HepG2 (cell line): ENCODE measurements at places on chromosomes 2 and 18.

- DNase-seq, result no peak
Measured at GRCh38 chr2:217950401-217950871, 52.4 kb downstream of the TNS1 start.

DNA sequence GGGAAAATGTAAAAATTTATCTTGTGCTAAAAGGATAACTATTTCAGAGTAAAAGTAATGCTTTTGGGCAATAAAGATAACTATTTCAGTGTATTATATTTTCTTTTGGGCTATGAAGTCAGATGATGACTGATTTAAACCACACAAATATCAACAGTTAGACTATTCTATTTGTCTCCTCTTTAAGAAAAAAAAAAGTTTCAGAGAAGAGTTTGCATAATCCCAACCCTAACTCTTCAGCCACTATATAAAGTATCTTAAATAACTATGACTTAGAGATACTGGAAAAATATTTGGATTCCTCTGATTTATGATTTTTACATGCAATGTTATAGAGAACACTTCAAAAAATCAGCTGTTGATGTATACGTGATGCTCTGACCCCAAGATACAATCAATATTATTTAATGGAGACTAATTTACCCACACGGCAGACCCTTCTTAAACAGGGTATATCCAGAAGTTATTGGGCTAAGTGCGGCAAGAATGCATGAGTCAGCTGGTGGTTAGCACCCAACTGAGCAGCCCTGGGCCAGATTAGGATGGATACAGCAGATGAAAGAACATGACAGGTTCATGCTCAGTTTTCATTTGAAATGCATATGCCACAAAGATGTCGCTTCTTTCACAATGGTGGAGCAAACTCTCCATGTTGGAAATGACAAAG is 279.0 kb downstream of the AFF3 start:
- no peak for DNase-seq

DNA sequence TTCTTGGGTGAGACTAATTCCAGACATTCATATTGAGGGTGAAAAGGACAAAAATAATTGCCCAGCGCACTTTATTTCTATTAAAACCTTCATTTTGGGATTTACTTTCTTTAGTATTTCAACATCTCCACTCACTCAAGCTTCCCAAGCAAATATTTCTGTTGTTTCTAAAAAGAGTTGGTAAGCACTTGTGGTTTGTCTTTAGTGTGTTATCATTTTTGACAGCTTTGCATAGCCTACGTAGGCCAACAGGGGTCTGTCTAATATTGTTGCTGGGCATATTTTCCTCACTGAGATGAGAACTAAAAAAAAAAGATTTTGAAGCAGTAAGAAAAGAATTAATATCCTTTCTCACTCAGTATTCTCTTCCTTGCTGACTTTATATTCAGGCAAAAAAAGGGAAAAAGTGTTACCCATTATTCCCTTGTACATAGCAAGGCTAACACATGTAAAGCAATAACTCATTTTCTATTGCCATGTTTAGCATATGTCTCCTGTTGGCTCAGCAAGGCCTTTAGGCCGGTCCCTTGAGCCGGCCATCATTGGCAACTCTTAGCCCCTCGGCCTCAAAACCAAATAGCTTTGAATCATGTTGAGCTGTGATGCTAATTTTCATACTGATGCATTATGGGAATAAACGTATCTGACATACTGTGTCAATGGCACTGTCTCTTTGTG is 494.2 kb downstream of the ARHGAP15 start:
- no peak for DNase-seq

DNA sequence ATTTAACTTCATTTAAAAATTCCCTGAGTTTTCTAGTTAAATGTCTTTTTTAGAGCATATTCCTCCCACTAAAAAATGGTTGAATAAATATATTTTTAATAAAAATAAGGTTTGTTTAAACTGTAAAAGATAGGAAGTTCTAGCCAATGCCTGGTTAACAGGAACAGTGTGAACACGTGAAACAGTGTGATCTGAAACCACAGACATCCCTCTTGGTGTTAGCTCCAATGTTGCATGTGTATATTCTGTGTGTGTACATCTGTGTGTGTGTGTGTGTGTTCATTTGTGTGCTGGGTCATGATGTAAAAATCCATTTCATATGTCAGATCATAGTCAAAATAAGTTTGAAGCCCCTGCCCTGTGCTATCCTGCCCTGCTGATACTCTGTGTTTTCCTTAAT is 6.1 kb upstream of the SOX11 start:
- no peak for DNase-seq

DNA sequence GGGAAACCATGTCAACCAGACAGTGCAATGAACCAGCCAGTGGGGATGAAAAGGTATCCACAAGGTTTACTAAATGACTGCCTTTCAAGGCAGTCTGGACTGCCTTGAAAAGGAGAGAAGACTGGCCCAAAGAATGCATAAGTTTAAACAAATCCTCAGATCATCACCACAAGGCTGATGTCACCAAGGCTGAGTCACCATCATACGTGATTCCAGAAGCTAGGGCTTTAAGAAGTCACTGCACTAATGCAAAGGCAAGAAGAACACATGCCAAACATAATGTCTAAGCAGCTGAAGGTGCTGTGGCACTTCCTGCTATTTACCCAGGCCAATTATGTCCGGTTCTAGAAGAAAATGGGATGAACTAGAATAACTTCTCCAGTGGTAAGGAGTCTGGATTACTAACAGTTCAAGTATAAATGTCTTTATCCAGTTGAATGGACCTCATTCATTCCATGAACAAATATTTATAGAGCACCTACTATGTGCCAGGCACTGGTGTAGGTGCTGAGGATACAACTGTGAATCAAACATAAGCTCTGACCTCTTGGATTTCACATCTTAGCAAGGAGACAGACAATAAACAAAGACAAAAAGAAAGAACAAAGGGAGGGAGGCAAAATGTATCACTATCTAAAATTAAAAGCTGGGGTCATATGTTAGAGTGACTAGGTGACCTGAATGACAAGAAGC is 37.6 kb upstream of the ONECUT2 start:
- DNase-seq, result no peak

GRCh38 chr2:143700865-143701264 is 571.6 kb downstream of the ARHGAP15 start:
- no peak for DNase-seq

- DNase-seq, result no peak
Measured at GRCh38 chr2:216829533-216829932, 30.3 kb downstream of the TNP1 start.

DNA sequence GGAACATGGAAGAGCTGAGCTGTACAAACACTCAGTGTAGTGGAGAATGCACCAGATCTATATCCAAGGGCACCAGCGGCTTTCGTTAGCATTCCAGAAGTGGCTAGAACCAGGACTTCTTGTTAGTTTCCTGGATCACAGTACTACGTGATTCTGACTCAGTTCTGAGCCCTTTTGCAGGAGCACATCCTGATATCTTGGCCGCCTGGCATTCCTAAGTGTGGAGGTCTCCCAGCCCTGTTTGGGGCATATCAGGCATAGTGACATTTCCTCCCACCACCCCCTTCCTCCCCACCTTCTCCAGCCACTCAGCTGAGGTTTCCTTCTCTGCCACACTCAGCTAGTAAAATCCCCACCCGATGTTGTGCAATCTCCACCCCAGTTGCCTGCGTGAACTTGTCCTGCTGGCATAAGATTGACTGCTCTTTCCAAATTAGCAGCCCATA is 63.4 kb downstream of the BMP10 start:
- no peak for DNase-seq

GRCh38 chr2:201275990-201276389 is 15.7 kb downstream of the CASP8 start:
- DNase-seq, result no peak

DNA sequence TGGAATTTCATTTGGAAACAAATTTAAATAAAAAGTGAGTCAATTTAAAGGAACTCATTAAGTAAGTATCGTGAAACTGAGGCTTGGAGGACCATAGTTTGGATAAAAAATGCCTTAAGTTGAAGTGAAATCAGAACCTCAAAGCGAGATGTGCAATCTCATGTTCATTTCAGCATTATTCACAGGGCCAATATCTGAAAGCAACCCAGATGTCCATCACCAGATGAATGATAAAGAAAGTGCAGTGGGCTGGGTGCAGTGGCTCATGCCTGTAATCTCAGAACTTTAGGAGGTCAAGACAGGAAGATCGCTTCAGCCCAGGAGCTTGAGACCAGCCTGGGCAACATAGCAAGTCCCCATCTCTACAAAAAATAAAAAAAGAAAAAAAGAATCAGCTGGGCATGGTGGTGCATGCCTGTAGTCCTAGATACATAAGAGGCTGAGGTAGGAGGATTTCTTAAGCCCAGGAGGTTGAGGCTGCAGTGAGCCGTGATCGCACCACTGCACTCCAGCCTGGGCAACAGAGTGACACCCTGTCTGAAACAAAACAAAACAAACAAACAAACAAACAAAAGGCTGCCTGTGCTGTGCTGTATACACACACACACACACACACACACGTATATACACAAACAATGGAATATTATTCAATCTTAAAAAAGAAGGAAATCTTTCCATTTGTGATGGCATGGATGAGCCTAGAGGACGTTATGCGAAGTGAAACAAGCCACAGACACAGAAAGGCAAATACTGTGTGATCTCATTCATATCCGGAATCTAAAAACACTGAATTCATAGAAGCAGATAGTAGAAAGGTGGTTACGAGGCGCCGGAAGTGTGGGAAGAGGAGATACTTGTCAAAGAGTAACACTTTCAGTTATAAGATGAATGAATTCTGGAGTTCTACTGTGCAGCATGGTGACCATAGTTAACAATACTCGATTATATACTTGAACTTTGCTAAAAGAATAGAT is 14.5 kb downstream of the SH3RF3 start:
- DNase-seq, result no peak

DNA sequence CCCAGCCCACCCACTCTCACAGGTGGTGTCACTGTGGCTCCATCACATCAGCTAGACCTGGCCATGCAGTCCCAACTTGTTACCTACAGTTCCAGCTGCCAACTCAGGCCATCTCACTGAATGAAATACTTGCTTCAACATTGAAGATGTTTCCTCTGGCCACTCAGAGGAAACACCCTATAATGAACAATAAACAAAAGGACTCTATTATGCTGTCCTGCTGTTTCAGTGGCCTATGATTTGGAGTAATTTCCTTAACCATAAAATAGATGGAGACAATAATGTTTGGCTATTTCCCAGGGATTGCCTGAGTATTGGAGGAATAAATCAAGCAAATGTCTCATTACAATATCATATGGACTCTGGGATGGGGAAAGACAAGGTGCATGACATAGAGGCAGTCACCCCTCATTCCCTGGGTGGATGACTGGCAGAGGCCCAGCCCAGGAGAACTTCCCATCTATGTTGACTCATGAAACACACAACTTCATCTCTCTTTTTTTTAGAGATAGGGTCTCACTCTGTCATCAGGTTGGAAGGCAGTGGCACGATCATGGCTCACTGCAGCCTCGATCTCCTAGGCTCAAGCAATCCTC is 134.4 kb downstream of the TGIF1 start:
- no peak for DNase-seq

- no peak for DNase-seq
Measured at GRCh38 chr2:187369471-187369870, 78.6 kb downstream of the CALCRL start.

GRCh38 chr2:84456156-84456555 is 2.9 kb downstream of the SUCLG1 start:
- no peak for DNase-seq

GRCh38 chr18:28151434-28151833 is 25.5 kb downstream of the CDH2 start:
- no peak for DNase-seq

DNA sequence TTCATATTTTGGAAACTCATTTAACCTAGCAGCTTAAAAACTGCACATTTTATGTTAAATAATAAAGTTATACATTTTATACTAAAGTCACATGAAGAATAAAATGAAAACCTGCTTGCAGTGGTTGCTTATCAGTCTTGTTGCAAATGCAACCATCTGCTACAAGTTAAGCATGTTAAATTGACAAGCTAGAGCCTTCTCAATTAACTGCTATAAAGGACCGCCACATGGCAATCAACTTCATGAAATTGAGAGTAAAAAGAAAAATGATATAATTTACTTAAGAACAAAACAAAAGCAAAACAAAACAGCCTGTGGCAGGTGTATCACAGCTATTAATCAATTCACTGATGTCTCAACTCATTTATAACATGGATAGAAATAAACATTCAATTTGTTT is 78.7 kb downstream of the RTTN start:
- DNase-seq, result no peak

- DNase-seq, result no peak
Measured at GRCh38 chr2:241187101-241187917, 1.2 kb upstream of the ANO7 start.

GRCh38 chr2:136534811-136535210 is 230.5 kb upstream of the THSD7B start:
- DNase-seq, result no peak

- no peak for DNase-seq
Measured at GRCh38 chr2:108932736-108933332, 56.2 kb downstream of the EDAR start.

DNA sequence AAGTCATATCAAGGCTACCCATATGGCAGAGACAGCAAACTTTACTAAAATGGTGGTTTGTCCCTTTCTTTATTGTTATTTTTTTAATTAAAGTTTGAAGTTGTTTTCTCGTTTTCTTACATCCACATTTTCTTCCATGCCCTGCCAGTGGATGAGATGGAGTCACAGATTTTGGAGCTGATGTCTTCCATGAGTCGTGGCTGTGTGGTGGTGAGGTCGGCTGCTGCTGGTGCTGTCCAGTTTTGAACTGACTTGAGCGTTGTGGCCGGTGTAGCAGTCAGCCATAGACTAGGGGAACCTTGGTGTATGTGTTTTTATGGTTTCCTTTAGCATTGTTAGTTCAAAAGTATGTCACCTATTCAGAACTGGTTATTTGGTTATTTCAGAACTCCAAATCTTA is 182.8 kb downstream of the SH3RF3 start:
- DNase-seq, result no peak

GRCh38 chr2:121966663-121967062 is 211.2 kb downstream of the TSN start:
- no peak for DNase-seq

DNA sequence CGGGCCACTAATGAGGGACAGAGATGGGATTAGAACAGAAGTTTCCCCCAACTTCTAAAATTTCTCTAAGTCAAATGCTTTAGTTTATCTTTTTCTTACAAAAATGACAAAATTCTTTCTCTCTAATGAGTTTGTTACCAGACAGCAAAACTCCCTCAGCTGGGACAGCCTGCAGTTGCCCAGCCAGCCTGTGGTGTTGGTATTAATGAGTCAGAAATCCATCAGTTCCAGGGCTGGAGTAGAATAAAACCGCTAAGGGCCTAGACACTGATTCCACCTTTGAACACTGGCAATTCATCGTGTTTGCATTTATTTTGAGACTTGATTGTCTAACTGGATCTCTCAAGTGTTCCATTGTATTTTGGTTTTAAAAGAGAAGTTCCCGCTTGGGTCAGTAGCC is 38.3 kb upstream of the SMAD2 start:
- no peak for DNase-seq
